Activated CD4-positive, alpha-beta T cell treated with anti-CD3 and anti-CD28 coated beads, Interleukin-2, Interleukin-4, amounts not matched to agents 100 ng/mL and 50 ng/mL, durations not matched to agents 16 hours and 8 hours (primary cell): ENCODE measurements at places on chromosomes 13 and 19.
A peak's percentile ranks its signal among the peaks of the same experiment; 100 is the strongest.

GRCh38 chr19:18496167-18496979, 25.5 kb downstream of the ELL start:
- peak; percentile 80 for DNase-seq

- no peak for DNase-seq
Measured at GRCh38 chr19:29520390-29520789, 5.4 kb upstream of the VSTM2B start.

DNA sequence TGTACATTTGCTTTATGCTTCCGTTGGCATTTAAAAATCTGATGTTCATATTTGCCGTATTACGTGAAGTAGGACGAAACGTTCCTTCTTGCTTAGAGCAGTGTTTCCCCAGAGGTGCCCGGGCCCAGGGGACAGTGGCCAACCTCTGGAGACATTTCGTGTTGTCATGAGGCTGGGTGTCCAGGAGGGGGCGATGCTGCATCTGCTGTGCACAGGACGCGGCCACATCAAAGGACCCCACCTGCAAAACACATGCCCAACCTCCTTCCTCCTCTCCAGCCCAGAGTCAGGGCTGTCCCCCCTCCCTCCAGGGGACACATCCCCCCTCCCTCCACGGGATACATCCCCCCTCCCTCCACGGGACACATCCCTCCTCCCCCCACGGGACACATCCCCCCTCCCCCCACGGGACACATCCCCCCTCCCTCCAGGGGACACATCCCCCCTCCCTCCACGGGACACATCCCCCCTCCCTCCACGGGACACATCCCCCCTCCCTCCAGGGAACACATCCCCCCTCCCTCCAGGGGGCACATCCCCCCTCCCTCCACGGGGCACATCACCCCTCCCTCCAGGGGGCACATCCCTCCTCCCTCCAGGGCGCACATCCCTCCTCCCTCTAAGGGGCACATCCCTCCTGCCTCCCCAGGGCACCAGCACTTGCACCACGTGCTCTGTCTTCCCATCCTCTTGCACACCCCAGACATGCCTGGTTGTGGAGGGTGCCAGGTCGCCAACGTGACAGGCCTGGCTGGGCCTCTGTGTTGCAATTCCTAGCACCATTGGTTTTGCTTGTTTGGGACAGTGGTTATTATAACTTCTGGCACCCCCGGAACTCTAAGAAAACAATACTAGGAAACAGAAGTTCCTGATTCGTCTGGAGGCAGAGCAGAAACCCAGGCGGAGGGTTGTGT, 46.7 kb downstream of the GAS6 start:
- DNase-seq, result peak; percentile 81

- DNase-seq, result no peak
Measured at GRCh38 chr19:40626918-40627317, 25.7 kb downstream of the LTBP4 start.

DNA sequence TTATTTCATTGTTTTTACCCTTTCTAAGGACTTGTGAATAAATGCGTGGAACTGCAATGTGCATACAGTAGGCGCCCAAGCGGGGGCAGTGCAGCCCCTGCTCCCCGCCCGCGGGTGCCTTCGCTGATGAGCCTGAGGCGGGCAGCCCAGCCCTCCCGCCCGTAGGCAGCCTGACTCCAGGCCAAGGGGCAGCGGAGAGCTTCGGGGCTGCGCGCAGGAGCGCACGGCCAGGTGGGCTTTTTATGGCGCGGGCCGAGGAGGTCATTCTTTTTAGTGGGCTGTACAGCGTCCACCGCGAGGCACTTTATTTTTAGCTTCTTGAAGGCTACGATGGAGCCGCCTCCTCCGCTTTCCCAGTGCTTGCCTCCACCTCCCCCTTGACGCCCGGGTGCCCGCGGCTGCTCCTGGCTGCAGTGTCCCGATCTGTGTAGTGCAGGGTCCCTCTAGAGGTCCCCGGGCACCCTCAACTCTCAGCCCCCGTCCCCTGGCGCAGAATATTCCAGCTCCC, 60.5 kb downstream of the CCNE1 start:
- no peak for DNase-seq

DNA sequence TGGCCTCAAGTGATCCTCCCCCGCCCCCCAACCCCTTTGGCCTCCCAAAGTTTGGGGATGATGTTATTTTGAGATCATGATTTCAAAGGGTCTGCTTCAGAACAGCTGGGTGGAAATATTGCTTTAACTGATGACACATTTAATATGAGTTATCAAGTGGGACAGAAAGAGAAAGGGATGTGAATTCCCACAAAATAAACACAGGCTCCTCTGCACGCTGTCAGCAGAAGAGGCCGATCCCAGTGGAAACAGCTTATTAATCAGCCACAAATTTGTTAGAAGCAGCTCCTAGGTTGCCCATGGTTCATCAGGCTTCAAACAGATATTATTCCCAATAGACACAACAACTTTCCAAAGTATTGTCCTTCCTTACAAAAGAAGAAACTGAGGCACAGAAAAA, 4.7 kb downstream of the DCLK1 start:
- no peak for DNase-seq

GRCh38 chr19:41398598-41398997, 980 bp downstream of the BCKDHA start:
- no peak for DNase-seq

DNA sequence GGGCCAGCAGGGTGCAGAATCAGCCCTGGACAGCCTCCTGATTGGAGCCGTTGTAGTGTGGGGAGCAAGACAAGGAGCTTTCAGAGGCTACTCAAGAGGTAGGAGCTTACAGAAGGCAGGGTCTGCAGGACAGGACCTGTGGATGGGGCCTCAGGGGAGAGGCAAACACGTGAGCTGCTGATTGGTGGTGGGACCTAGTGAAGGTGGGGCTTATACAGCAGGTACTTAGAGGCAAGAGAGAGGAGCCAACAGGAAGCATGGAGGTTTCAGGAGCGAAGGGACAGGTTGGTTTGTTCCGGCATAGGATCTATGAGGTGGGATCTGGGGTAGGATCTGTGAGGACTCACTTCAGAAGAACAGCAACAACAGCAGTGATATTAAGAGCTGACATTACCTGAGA, 32.4 kb downstream of the ZSWIM4 start:
- DNase-seq, result no peak

GRCh38 chr13:33053397-33054066, 37.3 kb downstream of the KL start:
- DNase-seq, result no peak

DNA sequence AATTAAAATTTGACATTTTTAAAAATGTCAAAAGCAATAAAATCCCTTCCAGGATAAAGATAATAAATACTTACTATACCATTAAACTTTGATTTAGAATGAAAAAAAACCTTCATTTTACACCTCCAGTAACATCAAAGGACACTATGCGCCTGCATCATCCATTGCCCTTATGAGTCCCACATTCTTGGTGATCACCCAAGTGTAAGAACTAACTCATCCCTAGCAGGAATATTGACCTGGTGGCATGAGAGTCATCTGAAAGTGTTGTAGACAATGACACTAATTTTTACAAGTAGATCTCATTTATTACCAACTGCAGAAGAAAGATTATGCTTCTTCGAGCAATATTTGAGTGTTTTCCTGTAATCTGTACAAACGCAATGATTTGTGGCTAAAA, 1128.9 kb downstream of the EFNB2 start:
- DNase-seq, result no peak

GRCh38 chr19:30547246-30547645, 175.1 kb downstream of the ZNF536 start:
- DNase-seq, result no peak

DNA sequence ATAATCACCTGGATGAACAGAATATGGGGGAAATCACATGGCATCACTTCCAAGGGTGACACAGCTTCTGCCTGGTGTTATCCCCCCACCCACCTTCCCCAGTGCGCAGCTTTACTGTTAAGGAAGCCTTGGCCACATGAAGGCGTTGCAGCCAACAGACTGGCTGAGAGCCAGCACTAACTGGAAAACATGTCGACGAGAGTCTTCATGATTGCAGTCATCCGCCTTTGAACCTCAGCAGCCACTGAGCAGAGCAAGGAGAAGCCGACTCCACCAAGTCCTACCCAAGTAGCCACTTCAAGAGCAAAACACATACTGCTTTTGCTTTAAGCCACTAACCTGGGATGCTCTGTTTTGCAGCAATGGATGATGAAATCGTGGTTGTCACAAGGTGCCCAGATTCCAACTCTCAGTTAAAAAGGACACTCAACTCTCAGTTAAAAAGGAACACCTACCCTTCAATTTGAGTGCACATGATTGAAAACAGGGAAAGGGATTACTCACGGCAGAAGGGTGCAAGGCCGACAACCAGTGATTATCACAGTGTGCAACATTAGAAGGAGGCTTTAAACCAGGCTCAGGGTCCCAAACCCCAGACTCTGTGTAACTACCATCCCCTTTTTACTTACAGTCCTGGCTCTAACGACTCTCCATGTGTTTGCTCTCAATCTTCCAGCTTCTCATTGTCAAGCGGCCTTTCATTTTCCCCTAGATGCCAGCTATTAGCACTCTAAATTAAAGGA, 149.1 kb downstream of the KLF12 start:
- DNase-seq, result peak; percentile 21

- DNase-seq, result no peak
Measured at GRCh38 chr13:79519255-79519654, 38.3 kb downstream of the NDFIP2 start.
